ENCODE measurements at places on chromosomes 4 and X.

DNA sequence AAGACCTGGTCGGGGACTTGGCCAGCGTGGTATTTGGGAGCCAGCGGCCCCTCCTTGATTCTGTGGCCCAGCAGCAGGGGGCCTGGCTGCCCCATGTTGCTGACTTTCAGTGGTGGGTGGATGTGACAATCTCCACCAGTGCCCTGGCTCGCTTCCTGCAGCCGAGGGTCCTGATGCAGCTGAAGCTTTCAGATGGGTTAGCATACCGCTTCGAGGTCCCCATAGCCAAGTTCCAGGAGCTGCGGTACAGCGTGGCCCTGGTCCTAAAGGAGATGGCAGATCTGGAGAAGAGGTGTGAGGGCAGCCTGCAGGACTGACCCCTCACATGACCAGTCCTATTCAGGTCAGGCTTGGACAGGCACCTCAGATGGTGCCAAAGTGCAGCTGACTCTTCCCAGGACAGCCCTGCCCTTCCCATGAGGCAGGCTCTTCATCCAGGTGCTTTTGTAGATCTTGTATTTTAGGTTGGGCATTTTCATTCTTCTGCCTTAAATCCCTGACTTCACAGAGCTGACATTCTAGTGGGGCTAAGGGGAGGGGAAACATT lies 15.1 kb downstream of the LNX1 start:
- no peak for DNase-seq

DNA sequence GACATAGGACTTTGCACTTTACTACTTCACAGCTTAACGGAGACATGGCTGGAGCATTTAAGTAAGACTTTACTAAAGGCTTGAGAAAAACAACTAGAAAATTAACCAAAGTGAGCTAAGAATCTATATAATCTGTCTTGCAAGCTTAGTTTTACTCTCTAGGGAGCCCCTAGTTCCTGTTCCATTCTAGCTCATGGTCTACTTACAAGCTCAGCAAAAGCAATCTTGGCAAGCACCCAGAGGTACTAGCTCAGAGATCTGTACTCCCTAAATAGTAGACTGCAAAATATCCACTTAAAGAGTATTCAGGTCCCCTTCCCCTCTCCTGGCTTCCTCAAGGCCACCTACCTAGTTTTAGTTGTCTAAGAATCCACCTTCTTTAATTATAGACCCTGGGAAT lies 469.0 kb downstream of the IDS start:
- DNase-seq: no peak

- no peak for DNase-seq
Measured at GRCh38 chr4:184558996-184559395, 84.6 kb upstream of the IRF2 start.

DNA sequence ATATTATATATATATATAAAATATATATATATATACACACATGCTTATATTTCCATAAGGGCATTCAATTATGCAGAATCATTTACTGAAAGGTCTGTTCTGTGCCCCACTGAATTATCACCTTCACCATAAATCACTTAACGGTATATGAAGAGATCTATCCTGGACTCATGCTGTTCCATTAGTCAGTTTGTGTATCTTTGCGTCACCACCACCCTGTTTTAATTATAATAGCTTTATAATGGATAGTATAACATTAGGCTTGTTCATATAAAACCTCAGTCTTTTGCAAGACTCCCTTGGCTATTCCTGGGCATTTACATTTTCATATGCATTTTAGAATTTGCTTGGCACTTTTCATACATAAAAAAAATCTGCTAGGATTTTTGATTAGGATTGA lies 19.1 kb downstream of the WDR17 start:
- no peak for DNase-seq

- DNase-seq: no peak
Measured at GRCh38 chr4:20259707-20260106, 8.0 kb downstream of the SLIT2 start.

GRCh38 chr4:19193274-19193981 lies 1058.3 kb upstream of the SLIT2 start:
- DNase-seq: no peak

GRCh38 chrX:68252664-68253063 lies 180.6 kb downstream of the OPHN1 start:
- no peak for DNase-seq

DNA sequence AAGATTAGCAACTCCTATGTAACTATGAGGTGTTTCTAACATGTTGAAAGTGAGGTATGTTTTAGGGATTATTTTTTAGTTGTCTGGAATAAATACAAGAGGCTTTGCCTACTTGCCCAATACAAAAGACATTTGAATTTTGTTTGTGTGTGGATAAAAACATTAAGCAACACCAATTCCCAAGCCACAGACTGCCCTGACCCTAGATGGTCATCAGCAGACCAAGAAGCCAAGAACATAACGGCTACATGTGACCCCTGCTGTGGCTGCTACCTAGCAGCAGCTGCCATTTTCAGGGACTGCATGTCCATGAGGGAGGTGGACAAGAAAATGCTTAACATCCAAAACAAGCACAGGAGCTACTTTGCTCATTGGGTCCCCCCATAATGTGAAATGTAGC lies 70.5 kb upstream of the QRFPR start:
- no peak for DNase-seq

DNA sequence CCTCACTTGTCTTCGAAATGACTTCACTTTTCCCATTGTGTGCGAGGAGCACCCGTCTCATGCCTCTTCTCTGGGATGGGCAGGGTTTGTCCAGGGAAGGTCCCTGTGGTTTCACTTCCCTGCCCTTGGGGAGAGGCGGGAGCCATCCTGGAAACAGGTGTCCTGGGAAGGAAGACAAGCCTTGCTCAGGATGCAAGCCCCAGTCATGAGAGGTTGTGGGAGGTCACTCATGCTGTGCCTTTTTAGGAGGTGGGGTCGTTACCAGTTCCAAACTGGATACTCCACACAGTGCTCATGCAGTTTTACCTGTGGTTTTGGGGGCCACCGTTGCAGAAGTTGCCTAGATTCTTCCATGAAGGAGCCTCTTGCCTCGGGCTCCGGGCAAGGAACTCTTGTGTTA lies 3.8 kb downstream of the RGS12 start:
- no peak for DNase-seq

DNA sequence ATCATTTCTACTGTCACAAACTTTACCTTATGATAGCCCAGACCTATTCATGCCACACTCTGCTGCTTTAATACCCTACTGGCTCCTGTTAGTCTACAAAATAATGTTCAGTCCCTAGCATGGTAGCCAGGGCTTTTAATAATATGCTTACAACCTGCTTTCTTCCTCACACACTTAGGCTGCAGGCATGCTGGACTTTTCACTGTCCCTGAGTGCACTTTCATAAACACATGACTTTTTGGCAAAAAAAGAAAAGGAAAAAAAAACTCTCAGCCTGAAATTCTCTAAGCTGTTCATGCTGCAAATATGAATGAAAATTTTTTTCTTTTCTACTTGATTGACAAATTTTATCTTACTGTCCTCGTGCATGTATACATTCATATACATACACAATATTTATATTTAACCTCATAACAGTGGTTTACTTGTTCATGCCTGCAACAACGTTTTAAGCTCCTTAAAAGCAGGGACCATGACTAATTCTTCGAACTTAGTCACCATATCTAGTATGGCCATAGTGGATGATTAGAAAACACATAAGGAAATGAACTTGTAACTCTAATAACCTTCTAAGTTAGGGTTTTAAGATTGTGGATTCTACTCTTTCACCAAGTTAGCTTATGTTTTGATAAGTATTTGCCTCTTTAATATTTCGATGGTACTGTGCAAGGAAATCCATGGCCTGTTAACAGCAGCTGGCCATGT lies 229.5 kb downstream of the SPCS3 start:
- DNase-seq: no peak

- DNase-seq: no peak
Measured at GRCh38 chr4:107363125-107363524, 327.0 kb upstream of the DKK2 start.

DNA sequence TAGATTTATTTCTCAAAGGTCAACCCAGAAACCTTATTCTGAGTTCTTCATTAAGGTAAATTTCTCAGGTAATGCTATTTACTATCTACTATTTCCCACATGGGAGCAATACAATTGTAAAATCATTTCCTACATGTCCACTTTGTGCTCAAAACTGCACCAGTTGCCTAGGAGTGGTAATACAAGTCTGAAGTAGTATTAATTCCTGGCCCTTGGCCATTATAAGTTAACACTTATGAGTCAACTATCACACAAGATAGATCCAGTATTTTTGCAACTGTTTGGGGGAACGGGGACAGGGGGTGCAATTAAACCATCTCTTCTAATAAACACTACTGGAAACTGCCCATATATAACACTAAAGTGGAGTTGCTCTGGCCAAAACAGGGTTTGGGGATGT lies 48.9 kb downstream of the ACSL4 start:
- DNase-seq: no peak

- no peak for DNase-seq
Measured at GRCh38 chr4:123364906-123365305, 31.7 kb upstream of the SPRY1 start.

GRCh38 chr4:162392946-162393345 lies 229.1 kb upstream of the FSTL5 start:
- DNase-seq: no peak

DNA sequence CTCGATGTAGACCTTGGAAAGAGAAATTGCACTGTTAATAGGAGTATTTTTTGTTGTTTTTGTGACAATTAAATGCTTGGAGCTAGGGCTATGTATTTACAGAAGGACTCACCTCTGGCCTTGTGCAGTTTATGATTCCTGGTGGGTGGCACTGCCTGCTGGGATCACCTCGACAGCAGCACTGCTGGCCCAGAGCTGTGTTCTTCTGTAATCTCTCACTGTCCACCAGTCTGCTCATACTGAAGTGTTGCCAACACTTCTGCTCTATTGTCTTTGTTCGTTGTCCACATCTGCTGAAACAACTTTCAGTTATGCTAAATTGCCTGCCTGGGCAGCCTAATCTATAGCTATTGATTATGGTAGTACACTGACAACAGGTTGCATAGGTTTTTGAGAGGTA lies 194.4 kb upstream of the ANK2 start:
- no peak for DNase-seq

- DNase-seq: no peak
Measured at GRCh38 chrX:97766501-97767095, 882.9 kb downstream of the RPA4 start.

DNA sequence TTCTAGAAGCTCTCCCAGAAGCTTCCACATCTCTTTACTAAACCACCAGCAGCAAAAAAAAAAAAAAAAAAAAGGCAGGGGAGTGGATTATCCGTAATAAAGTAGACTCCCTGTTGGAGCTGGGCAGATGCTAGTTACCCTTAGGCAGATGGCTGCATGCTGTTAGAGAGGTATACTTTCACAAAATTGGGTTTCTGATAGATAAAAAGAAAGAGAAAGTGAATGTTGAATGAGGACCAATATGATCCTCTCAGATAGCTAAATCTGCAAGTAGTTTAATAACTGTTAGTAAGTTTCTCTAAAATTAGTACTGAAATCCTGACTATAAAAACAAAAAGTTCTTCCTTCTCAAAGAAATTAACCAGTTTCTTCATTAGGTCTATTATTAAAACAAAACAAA lies 195.4 kb downstream of the ANAPC10 start:
- no peak for DNase-seq

DNA sequence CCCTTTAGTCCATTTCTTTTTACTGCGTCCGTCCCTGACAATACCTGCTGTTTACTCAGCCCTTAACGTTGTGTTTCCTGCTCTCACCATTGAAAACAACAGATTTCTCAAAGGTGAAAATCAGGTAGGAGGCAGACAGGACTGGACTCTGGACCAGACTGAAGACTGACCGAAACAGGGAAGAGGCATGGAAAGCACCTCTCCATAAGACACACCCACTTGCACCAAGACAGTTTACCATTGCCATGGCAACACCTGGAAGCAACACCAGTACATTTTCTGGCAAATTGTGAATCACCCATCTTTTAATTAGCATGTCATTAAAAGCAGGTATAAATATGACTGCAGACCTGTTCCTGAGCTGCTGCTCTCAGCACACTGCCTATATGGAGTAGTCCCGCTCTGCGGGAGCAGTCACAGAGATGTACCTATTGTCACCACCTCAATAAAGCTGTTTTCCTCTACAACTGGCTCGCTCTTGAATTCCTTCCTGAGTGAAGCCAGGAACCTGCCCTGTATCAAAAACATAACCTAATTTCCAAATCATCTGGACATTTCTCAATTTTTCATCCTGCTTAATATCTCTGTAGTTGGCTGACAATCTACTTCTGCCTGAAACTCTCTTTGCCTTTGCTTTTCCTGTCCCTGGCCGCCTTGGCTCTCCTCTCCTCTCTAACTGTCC lies 117.0 kb downstream of the RNF150 start:
- DNase-seq: no peak

- peak; percentile 9 for DNase-seq
Measured at GRCh38 chr4:180134091-180134866, 2108.9 kb upstream of the TENM3 start.

DNA sequence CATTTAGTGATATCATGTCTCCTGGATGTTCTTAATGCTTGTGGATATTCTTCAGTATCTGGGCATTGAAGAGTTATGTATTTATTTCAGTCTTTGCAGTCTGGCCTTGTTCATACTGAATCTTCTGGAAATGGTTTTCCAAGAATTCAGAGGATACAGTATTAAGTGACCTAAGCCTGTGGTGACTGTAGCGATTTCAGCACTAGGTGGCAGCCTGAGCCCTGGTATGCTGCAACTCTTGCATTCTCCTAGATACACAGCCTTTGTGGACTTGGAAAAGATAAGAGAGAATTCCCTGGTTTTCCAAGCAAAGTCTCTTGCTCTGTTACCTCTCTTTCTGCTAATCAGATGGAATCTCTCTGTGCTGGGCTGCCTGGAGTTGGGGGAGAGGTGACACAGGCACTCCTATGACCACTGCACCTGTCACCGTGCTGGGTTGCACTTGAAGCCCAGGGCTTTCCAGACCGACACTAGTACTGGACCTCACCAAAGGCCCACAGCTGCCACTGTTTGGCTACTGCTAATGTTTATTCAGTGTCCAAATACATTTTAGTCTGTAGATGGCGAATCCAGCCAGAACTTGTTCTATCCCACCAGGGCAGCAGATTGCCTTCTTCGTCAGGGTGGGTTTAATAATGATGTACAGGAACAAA lies 19.3 kb upstream of the SPIN2A start:
- DNase-seq: no peak

GRCh38 chr4:141311246-141312204 lies 90.8 kb downstream of the ZNF330 start:
- DNase-seq: no peak

DNA sequence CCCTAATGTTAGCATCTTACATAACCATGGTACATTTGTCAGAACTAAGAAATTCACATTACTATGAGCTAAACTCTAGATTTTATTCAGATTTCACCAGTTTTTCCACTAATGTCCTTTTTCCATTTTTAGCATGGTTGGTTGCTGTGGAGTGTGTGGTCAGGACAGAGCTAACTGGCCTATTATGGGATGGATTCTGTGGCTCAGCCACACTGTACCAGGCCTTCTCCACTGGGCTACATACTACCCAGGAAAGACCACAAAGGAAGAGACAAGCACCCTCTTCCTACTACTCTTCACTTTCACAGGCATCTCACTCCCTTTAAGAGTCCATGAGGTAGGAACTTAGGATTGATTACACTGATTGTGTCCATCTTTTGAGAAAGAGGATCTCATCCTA lies 67.4 kb downstream of the ZNF827 start:
- no peak for DNase-seq

All from NAMALWA (cell line).